ENCODE measurements at places on chromosomes 12 and 14.

DNA sequence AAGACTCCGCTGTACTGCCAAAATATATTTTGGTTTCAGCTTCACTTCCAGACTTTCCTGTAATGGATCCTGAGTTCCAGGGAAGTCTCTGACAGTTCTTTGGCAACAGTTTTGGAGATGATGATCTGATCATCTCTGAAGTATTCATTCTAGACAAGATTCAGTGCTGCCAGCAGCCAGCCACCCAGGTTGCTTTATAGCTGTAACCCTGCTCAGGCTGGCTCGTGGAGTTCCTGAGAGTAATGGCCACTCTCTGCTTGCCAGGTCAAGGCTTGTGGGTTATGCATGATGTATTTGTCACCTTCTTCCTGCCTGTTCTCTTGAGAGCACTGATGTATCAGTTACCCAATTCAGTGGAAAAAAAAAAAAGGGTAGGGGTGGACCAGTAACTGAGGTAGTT, 124.3 kb downstream of the PPHLN1 start:
- no peak for DNase-seq

GRCh38 chr12:131044760-131045381, 91.2 kb downstream of the ADGRD1 start:
- no peak for DNase-seq

- no peak for DNase-seq
Measured at GRCh38 chr12:211639-212414, 2.1 kb downstream of the SLC6A12 start.

GRCh38 chr12:116313194-116313927, 35.9 kb upstream of the MED13L start:
- no peak for DNase-seq

- DNase-seq, result no peak
Measured at GRCh38 chr12:18476861-18477260, 215.5 kb downstream of the PIK3C2G start.

DNA sequence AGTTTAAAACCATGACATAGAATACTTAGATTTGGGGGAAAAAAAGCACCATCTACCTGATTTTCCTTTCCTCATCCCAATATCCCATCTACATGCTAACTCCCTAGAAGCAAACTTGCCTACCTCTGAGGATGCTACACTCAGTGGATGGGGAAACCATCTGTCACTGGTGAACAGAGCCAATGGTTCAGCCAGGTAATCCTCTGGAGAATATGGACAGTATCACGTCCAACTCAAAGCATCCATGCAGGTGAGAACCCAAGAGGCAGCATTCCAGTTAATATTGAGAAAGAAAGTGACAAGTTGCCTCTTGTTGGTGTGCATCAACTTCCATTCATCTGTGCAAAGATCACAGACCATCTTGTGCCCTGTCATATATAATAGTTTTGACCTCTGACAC, 73.2 kb downstream of the NUAK1 start:
- DNase-seq, result no peak

- DNase-seq, result no peak
Measured at GRCh38 chr12:62044450-62045135, 215.6 kb upstream of the USP15 start.

GRCh38 chr12:11568762-11569478, 80.6 kb upstream of the ETV6 start:
- no peak for DNase-seq

- DNase-seq, result no peak
Measured at GRCh38 chr14:60089221-60089620, 2.5 kb upstream of the PCNX4 start.

GRCh38 chr14:71720978-71721624, 211.1 kb upstream of the RGS6 start:
- peak; percentile 71 for DNase-seq

GRCh38 chr14:40623643-40624042, 983.0 kb upstream of the LRFN5 start:
- DNase-seq, result no peak

- DNase-seq, result no peak
Measured at GRCh38 chr12:21308785-21309184, 25.9 kb downstream of the SLCO1A2 start.

DNA sequence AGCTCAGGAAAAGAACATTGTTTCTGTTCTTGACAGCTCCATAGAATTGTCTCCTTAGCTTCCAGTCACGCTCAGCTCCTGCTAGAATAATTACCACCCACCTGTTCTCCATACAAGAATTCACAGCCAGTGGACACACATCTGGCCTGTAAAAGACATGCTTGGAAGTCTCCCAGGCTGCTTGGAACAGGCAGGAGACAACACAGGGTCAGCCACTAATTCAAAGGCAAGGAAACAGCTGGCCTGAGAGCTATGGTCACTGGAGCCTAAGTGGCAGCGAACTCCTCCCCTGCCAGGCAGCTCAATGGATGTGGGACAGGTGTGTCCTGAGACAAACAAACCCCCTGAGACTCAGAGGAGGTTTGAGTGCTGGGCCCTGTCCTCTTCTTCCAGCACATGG, 22.9 kb upstream of the LTBP2 start:
- DNase-seq, result no peak

DNA sequence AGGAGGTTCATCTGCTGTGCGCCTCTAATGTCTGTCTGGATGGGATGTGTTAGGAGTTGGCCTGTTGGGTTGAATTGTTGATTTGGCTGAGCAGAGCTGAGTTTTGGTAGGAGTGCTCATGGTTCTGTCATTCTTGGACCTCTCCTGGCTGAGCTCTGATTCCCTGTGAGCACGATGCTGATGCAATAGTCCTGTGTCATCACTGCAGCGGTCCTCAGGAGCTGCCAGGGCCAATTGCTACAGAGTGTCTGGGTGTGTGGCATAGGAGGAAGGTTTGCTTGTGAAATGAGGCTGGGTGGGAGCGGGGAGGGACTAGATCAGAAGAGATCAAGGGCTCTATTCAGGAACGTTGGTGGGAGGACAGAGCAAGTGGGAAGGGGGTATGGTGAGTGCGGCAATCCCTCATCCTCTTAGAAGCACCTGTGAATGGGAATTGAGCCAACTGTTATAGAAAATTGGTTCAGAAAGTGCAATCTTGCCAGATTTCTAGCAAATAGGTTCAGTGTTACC, 21.2 kb downstream of the PEX5 start:
- no peak for DNase-seq

GRCh38 chr12:102756530-102756929, 160.5 kb downstream of the PAH start:
- no peak for DNase-seq

GRCh38 chr12:85057370-85057963, 21.3 kb downstream of the LRRIQ1 start:
- DNase-seq, result peak; percentile 68

GRCh38 chr12:76919383-76920171, 40.8 kb upstream of the CSRP2 start:
- no peak for DNase-seq

- no peak for DNase-seq
Measured at GRCh38 chr12:42094277-42094676, 50.4 kb downstream of the GXYLT1 start.

GRCh38 chr12:106001837-106002218, 136.9 kb downstream of the NUAK1 start:
- no peak for DNase-seq

GRCh38 chr14:93240678-93241000, 33.6 kb downstream of the UBR7 start:
- no peak for DNase-seq

Data from A549 (cell line).